Substantia nigra (tissue), 51 donors: ENCODE measurements at places on chromosomes 12 and 14.

GRCh38 chr14:95045836-95046430 is 111.4 kb downstream of the DICER1 start:
- DNase-seq, result no peak

DNA sequence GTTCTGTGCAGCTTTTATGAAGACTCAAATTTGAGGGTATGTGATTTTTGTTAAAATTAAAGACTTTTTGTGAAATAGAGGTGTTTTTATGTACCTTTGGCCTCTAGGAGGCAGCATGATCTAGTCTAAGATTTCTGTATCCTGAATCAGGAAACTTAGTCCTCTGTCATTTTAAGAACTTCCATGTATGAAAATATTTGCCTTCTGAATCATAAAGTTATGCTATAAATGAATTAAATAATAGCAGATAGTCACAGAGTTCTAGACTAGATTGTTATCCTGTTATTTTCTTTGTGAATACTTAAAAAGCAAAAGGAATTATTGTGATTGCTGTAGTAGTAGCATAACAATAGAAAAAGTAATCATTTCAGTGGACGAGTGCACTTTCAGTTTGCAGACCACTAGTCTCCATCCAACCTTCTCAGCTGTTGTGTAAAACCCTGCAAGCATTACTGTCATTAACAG is 56.3 kb downstream of the FGD4 start:
- DNase-seq, result no peak

DNA sequence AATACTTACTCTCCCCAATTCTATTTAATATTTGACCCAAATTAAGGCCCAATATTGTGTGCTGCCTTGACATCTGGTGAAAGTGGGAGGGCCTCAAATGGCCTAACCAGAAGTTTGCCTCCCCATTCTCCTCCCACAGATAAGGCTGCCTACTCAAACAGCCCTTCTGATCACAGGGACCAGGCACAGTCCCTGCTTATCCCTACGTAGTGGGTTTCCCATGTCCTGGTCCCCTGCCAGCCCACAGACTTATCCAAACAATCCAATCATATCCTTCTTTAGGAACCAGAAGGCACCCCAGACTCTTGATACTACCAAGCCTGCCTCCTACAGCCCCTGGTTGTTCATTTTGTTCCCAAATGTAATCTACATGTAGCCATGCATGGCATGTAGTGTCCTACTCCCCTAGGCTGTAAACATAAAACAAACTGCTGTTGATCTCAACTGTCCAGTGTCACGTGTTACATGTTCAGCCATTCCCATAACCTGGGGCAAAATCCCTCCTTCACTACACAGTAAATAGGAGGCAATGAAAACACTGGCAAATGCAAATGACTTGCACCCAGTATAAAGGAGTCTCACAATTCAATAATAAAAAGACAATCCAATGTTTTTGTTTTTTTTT is 49.3 kb downstream of the EEA1 start:
- DNase-seq, result no peak

DNA sequence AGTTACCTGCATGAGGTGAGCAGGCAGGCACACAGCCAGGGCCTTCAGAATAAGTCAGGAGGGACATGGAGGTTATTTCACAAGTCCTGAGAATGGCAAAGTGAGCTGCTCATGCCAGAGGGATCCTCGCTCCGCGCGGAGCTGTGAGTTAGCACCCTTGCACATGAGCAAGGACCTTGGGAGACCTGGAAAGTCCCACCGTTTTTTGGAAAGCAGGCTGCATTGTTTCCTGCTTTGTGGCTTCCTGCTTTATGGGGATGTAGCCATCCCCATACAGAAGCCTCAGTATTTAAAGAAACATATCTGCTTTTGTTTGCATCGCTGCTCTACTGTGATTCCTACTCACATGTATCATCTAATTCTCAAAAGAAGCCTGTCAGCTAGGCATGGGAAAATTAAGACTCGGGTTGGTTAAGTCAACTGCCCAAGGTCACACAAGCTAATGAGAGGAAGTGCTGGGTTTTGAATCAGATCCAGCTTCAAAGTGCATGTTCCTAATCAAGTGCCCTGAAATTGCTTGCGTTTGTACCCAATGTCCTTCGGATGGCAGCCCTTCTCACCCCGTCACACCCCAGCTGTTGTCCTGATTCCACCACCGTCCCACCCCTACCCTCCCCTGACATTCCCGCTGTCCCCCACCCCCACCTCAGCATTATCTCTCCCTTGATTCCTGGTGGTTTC is 106.2 kb downstream of the CRACR2A start:
- no peak for DNase-seq

DNA sequence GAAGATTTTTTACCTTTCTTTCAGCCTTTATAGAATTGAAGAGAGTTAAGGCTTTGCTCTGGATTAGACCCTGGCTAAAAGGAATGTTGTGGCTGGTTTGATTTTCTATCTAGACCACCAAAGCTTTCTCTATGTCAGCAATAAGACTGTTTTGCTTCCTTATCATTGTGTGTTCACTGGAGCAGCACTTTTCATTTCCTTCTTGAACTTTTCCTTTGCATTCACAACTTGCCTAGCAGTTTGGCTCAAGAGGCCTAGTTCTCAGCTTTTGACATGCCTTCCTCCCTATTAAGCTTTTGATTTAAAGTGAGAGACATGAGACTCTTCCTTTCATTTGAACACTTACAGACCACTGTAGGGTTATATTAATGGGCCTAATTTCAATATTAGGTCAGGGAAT is 64.1 kb upstream of the USP15 start:
- DNase-seq, result no peak

- DNase-seq, result no peak
These were observed 2.8 kb downstream of the DHH start for GRCh38 chr12:49091836-49092085.

DNA sequence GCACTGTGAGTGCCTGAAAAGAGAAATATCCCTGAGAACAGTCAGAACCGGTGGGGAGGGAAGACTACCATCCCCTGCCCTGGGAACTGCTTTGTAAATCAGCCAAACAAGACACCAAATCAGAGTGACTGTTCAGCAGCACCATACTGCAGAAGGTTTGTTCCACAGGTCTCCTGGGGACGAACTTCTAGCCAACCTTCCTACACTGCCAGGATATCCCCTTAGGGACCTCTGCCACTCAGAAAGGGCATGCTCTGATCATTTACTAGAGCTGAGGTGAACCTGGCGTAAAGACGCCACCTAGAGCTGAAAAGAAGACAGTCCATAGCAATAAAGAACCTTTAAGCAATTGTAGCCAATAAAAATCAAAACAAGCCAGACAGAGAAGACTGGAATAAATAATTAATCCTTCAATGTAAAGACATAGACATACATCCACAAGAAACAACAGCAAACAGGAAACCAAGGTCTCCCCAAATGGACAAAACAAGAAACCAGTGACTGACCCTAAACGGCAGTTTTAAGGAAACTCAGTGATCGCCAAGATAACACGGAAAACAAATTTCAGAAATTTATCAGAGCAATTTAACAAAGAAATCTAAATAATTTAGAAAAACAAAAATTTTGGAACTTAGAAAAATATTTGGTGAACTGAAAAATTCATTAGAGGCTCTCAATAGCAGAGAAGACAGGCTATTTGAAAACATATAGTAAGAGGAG is 228.1 kb upstream of the AMIGO2 start:
- no peak for DNase-seq

DNA sequence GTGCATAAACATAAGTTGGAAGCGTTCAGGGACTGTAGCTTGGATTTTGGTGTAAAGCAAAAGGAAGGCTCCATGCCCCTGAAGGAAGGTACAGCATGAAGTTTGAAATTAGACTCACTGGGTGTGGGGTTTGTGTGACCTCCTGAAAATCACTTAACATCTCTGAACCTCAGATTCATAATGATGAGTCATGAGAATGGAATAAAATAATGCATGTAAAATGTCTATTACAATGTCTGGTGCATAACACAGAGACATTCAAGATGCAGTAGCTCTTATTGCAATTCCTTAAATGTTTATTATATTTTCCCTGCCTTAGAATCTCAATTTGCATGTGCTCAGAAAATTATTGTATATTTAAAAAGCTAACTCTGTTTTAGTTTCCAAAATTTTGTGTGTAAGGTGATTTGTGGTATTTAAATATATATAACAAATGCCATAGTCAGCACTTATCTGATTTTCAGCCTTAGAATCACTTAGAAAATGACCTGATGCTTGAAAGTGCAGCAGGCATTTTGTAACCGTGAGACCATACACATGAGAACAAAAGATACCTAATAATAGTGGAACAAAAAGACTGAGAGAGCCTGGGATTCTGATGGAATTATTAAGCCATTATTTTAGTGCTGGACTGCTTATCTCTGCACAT is 66.3 kb downstream of the E2F7 start:
- no peak for DNase-seq

- no peak for DNase-seq
These were observed 2.5 kb downstream of the C14orf119 start for GRCh38 chr14:23097786-23098185.

- DNase-seq, result no peak
These were observed 7.8 kb downstream of the KTN1 start for GRCh38 chr14:55587847-55588246.

DNA sequence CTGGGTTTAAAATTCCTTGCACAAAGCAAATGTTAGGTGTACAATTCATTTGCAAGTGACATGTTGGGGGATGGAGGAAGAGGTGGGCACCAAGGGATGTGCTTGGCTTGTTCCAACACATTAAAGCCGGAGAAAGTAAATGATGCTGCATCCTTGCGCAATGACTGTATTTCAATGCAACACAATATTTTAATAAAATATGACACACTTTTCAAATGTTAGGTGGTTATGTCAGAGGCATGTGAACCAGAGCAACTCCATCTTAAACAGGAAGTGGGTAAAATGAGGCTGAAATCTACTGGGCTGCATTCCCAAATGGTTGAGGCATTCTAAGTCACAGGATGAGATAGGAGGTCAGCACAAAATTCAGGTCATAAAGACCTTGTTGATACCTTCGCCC is 53.6 kb upstream of the ARHGAP5 start:
- no peak for DNase-seq

- no peak for DNase-seq
These were observed 162.6 kb upstream of the HIF1A start for GRCh38 chr14:61532763-61533162.

GRCh38 chr12:92133171-92133570 is 12.5 kb downstream of the BTG1 start:
- no peak for DNase-seq

- DNase-seq, result no peak
These were observed 839 bp downstream of the SLC38A1 start for GRCh38 chr12:46267825-46268582.

- no peak for DNase-seq
These were observed 95.5 kb upstream of the ETV6 start for GRCh38 chr12:11553871-11554533.

DNA sequence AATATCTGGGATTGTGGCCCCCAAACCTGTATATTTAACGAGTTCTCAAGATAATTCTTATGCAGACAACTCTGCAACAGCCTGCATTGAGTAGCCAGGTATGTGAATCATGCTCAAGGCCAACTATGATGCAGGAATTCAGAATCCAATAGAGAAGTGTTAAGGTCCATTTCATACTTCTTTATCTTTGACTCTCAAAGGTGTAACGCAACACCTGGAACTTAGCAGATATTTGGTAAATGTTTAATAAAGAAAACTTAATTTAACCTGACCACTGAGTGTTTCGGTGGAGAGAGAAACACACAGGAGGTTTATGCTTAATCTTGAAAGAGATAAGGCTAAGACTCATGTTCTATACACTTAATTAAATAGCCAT is 156.5 kb upstream of the PLEKHG7 start:
- DNase-seq, result no peak

DNA sequence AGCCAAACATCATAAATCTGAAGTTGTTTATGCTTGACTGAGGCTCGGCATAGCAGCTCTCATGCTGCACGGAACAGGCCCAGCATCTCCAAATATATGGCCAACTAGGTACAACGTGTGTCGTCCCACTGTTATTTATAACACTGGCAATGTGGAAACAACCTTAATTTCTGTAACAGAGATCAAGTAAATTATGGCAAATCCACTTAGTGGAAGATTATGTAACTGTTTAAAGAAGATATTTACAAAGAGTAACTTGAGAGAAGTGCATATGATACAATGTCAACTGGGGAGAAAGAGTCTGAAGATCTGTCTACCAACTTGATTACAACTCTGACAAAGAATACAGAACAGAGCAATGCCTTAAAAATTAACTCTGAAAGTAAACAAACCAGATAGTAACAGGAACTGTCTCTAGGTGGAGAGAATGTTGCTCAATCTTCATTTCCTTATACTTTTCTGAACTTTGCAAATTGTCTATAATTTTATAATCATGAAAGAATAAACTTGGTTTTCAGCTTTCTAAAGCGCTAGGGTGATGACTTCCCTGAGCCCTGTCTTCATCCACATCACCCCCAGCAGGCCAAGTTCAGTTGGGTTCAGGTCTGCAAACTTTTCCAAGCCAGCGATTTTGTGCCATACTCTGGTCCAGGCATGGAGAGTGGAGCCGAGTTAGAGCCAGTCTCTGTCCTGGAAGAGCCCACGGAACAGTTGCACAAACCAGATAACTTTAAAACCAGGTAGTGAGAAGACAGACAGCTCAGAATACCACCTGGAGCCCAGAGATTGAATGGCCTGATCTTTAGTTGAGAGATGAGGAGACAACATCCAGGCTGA is 44.3 kb upstream of the BDKRB2 start:
- DNase-seq, result no peak

DNA sequence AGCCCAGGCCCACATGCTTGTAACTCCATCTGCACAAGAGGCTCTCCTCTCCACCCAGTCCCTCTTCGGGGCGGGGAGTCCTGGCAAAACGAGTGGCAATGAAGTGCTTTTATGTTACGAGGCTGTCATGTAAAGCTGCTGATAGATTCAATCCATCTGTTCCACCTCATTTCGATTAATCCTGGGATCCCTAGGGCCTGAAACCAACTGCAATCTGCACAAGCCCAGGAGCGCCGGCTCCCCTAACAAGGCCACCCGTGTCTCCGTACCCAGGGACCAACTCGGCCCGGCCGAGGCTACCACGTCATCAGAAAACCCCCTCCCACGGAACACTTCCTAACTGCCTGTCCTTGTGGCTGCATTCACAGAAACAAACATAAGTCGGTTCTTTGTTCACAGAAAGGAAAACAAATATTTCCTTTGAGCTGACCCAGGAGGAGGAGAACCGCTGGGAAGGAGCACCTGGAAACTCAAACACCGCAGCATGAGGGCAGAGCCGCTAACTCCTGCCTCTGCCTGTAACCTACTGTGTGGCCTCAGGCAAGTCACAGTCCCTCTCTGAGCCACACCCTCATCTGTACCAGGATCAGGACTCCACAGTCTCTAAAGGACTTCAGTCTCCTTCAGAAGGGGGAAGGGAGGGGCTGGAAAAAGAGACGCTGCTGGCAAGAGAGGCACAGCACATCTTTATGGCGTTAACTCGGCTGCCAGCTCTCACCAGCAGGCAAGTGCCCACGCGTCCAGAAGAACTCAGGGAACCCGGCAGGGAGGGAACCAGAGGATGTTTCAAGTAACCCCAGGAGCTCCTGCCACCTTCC is 47.8 kb downstream of the CCDC88C start:
- DNase-seq, result no peak

- DNase-seq, result no peak
These were observed 2.7 kb downstream of the SRSF5 start for GRCh38 chr14:69769623-69770022.

GRCh38 chr14:36661506-36662257 is at the start of gene PAX9:
TSS of gene PAX9 (plus strand) at chr14:36661860. CDS start at chr14:36662090, 230 bp downstream.
- DNase-seq, result no peak
